ENCODE measurements at places on chromosomes 5 and 9.

DNA sequence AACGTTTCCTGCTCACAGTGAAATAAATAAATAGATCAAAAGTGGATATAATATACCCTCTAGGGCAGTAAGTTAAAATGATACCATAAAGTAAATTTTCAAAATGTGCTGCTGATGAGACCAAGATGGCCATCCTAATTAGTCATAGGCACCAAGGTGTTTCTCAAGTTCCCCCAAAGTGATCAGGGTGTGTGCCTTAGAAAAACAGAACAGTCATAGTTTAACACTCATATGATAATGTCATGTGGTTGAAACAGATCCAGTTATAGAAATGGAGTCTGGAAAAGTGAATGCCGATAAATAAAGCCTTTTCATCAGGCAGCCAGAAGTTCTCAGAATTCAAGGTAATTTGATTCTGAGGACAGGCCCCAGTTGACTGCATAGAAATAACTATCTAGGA is 161.5 kb upstream of the CDKN2B start:
- no peak for DNase-seq

GRCh38 chr5:154199263-154199662 is 8.7 kb downstream of the GALNT10 start:
- no peak for DNase-seq

DNA sequence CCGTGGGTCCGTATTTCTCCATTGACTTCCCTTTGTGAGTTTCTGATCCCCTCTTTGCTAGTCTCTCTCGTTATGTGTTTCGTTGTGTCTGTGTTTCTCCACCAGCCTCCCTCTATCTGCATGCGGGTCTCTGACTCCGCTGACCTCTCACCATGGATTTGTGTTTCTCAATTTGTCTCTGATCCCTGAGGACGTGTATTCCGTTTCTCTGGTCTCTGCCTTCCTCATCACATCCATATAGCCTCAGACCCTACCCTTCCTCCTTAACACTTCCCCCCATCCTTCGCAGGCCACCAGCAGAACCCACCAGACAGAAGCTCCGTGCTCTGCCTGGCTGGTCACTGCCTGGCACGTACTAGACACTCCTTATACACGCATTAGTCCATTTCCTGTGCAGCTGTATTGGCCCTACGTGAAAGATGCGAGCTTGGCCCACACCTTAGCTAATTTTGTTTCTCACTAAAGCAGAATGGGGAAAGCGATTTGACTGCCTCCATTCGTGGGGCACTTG is 631 bp downstream of the B4GALT7 start:
- no peak for DNase-seq

DNA sequence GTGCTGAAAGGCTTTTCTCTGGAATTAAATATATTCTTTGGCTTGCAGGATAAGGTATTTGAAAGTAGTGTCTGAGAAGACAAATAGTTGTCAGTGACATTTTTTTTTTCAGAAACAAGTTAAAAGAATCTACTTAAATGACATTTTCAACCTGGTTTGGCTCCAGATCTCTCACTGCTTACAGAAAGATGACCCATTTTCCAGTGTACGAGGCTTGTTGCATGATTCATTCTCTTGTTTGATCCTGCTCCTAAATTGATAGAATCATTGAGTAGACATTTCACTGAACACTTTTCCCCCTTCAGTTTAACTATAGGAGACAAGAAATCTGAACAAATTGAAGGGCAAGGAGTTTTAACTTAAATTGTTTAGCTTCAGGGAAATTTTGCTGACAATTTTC is 546.1 kb downstream of the ZNF608 start:
- DNase-seq = no peak

GRCh38 chr9:89477384-89477783 is 20.5 kb downstream of the SEMA4D start:
- DNase-seq = no peak

GRCh38 chr5:76691467-76692273 is 24.3 kb upstream of the F2R start:
- no peak for DNase-seq

GRCh38 chr5:101977729-101978345 is 318.2 kb downstream of the SLCO4C1 start:
- DNase-seq = peak; percentile 34

- peak; percentile 64 for DNase-seq
Measured at GRCh38 chr5:150153957-150154617, 1.6 kb downstream of the PDGFRB start.

GRCh38 chr5:111142932-111143331 is 50.8 kb downstream of the WDR36 start:
- DNase-seq = no peak

GRCh38 chr5:138109463-138110265 is 25.8 kb downstream of the WNT8A start:
- DNase-seq = no peak

DNA sequence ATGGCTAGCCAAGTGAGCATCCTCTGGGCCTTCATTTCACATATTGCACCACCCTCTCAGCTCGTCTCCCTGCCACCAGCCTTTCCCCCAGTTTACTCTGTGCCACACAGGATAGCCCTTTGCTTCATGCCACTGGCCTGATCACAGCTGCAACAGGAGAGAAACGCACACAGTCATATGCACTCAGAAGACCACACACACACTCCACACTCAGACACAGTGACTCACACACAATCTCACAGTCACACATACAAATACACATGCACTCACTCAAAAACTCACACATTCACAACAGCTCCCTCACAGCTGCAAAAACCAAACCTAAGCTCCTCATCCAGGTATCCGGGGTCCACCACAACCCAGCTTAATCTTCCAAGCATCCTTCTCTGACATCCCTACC is 38.7 kb downstream of the TTC39B start:
- DNase-seq = no peak

DNA sequence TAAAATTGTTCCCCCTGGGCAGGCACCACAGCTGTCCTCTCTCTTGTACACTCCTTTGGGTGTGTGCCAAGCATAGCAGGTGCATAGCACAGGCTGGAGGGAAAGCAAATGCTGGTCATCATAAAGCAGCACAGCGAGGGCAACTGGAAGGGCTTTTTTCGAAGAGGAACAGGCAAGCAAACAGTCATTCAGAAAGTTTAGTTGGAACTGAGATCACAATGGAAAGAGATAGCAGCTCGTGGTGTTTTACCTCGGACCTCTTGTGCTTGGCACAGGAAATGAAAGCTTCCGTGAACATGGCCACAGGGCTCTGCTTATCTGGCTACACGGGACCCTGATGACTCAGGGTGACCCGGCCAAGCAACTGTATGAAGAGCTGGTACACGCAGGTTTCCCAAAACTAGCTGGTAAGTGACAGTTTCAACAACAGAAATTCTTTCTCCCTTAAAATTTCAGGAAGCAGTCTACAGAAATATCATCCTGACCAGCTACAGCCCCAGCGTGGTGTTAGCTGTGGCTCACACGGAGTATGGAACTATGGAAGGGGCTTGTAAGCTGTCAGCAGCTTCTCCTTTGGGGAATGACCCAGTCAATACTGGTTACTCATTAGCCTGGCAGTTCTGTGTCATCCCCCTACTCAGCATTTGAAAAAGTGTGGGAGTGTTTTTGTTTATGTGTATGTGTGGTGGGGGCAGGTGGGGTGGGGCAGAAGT is 48.1 kb downstream of the POC5 start:
- DNase-seq = no peak

GRCh38 chr9:70261131-70261870 is 2.5 kb downstream of the SMC5 start:
- DNase-seq = no peak

GRCh38 chr5:61738446-61738845 is 406.4 kb downstream of the ZSWIM6 start:
- DNase-seq = no peak

DNA sequence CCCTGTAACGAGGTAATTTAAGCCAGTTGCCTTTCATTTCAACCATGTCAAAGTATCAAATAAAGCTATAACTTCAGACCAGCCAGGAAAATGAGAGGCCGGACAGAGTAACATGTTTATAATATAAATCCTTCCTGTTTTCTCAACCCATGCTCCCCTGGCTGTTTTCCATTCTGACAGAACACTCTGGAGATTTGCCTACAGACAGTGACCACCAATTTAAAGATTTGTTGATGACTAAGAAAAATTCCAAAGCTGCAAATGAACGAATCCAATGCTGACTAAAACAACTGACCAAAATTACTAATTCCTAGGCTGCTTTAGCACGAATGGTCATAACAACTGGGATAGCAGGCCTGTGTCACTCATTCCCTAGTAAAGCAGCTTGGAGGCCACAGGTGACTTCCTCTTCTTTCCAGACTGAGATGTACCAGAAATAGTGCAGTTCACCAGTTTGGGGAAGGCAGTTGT is 141.4 kb downstream of the AOPEP start:
- peak; percentile 63 for DNase-seq

Data from AG08396 (cell line).